ENCODE measurements at places on chromosomes 7 and 10.

DNA sequence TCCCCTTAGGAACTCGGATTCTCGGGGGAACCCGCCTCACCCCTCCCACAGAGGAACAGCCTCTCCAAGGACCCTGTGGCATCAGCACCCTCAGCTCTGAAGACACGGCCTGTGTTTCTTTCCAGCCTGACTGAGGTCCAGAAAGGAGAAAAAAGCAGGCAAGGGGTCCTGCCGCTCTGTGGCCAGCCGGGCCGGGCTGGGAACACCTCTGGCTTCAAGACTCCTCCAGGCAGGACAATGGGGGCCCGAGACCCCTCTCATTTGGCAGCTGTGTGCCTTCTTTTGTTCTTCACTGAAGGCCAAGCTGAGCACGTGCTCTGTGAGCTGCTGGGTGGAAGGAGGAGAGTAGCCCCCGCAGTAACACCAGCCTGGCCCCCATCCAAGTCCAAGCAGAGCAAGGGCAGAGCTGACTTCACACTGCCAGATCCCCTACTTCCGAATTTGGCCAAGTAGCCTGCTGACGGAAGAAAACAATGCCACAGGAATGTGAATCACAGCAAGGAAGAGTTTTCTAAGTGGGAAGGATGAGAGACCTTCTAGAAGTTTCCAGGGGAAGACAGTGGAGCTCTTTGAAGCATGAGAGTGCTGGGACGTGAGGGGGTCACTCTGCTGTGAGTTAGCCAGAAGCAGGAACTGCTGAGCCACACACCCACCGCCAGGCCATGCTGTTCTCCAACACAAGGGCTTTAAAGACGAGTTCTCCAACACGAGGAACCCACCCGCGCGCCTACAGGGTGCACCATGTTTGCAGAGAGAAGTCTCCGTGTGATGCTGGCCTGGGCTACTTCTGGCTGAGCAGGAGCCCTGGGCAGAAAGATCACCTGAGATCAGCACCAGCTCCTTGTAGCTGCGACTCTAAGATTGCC, 3.1 kb downstream of the CNPY1 start:
- no peak for DNase-seq

DNA sequence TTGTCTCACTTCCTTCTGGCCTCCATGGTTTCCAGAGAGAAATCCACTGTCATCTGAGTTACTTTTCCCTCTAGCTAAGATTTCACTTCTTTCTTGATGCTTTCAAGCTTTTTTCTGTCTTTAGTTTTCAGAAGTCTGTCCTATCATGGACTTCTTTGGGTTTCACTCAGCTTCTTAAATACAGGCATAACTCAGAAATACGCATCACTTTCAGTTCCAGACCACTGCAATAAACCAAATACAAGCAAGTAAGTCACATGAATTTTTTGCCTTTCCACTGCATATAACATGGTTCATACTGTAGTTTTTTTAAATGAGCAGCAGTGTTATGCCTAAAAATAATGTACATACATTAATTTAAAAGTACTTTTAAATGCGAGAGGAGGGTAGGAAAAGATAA, 48.7 kb downstream of the STK17A start:
- DNase-seq = no peak

DNA sequence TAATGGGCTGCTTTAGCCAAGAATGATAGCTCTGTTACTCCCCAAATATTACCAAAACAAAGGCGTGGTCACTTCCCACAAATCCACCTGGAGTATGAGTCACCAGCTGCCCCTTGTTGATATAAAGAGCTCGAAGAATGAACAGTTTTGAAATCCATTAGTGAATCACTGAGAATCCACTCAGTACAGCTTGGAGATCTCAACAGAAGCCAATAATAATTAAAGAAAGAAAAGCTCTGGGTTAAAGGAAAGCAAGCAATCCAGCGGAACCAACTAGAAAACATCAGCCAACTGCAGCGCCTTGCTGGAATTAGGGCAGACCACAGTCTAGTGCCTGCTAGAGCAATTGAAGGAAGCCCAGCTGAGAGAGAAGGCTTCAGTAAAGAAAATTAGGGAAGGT, 576.0 kb upstream of the C7orf33 start:
- no peak for DNase-seq

DNA sequence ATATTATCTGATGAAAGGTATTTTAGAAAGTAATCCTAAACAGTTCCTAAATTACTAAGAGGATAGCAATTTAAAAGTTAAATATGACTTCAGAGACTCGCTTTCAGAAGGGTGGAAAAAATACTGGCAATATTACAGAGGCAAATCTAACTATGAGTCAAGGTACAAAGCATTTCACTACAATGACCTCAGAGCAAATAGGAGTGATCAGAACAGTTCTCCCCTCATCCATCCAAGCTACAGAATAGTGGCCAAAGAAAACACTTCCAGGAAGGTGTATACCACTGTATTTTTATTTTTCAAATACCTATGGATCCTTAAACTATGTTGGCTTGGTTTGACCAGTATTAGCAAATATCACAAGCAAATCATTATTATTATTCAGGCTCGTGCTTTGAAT, 112.8 kb upstream of the ODAD2 start:
- no peak for DNase-seq
